Left renal pelvis (tissue), 4 donors: ENCODE measurements at places on chromosomes 2 and 18.

- no peak for DNase-seq
These were observed 76.4 kb downstream of the METTL4 start for GRCh38 chr18:2494921-2495320.

GRCh38 chr2:160097326-160097725 is 34.9 kb upstream of the PLA2R1 start:
- DNase-seq, result no peak

- no peak for DNase-seq
These were observed 11.2 kb downstream of the RND3 start for GRCh38 chr2:150476286-150476685.

GRCh38 chr2:9398881-9399780 is 24.2 kb downstream of the ITGB1BP1 start:
- peak; percentile 42 for DNase-seq

- DNase-seq, result no peak
These were observed 119.6 kb upstream of the EPAS1 start for GRCh38 chr2:46177461-46178089.

DNA sequence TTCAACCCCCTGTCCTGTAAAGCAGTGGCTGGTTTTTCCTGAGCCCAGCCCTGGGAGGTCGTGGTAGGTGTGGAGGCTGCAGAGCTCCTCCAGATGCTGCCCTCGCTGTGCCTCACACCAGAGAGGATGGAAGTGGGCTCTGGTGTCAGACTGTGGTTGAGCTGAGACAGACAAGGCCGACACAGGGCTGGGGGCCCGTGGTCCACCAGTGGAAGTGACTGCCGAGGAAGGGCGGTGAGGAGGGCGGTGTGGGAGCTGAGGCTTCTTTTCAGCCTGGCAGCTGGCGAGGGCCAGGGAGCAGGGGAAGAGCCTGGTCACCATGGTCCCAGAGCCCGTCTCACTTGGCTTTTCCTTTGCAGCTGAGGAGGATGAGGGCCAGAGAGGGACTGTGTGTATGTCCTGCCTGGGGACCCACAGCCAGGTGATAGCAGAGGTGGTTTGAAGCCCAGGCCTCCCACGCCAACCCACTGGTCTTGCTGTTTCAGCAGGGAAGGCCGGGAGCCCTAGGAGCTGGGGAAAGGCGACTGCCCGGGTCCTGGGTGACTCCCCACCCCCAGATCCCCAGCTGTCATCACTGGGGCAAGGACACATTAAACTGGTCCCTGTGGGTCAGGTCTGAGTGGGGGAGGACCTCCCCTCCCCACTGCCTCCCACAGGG is 8.5 kb downstream of the SFTPB start:
- no peak for DNase-seq

- DNase-seq, result no peak
These were observed 79.9 kb downstream of the CTAGE1 start for GRCh38 chr18:22337833-22338232.

GRCh38 chr18:13868501-13869271 is 44.7 kb downstream of the MC5R start:
- no peak for DNase-seq

DNA sequence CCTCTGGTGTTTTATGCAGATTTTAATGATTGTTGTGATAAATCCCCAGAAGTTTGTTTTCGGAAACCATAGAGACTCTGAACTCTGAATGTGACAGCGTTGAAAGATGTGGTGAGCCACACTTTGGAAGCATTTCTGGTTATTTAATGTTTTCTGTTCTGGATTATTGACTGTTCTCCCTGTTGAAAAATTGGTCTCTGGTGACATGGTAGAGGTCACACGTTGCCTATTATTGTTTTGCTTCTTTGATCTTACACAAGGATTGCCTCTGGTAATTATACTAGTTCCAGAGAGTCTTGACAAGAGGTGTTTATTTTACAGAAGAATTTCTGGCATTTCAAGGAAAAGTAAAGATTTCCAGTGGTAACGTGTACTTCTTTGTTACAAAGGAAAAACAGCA is 127.1 kb downstream of the GREB1L start:
- DNase-seq, result peak; percentile 12

GRCh38 chr2:52698408-52698807 is 1069.2 kb upstream of the CHAC2 start:
- DNase-seq, result no peak

DNA sequence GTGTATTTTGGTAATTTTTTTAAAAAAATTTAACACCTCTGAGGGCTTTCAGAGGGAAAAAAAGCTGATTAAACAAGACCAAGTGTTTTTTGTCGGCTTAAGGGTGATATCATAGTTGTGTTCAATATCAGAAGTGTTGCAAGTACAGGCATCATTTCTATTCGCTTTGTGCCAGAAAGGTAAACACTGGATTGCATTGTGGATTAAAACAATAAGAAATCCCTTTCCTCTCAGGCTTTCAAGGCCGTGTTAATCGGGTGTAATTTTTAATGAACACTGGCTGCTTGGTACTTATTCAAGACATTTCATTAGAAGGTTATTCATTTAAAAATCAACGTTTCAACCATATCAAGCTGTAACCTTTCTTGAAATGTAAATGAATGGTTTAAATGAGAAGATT is 18.3 kb downstream of the FIGN start:
- no peak for DNase-seq

GRCh38 chr18:67132919-67133318 is 383.6 kb downstream of the DSEL start:
- no peak for DNase-seq

- DNase-seq, result no peak
These were observed 6.4 kb upstream of the GEMIN6 start for GRCh38 chr2:38771632-38772031.

GRCh38 chr2:36807223-36807886 is 110.8 kb downstream of the VIT start:
- no peak for DNase-seq

DNA sequence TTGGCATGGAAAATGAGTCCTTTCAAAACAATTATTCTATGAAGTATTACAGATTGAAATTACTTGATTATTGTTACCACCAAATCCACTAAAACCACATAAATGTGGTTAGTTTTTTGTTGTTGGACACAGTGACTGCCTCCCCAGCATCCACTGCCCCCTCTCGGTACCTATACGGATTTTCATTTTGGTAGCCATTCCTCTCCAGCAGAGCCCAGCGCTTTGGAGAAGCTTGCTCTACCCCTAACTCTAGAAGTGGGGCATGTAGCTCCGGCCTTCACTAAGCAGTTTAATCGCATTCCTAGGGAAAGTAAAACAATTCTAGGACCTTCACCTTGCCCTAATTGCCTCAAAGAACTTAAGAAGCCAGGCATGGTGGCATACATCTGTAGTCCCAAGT is 24.2 kb downstream of the OLA1 start:
- no peak for DNase-seq

- DNase-seq, result no peak
These were observed 713.9 kb upstream of the CDH2 start for GRCh38 chr18:28890791-28891190.

GRCh38 chr2:157260533-157261198 is 3.2 kb downstream of the GALNT5 start:
- no peak for DNase-seq

GRCh38 chr18:76859474-76860339 is 37.4 kb downstream of the ZNF236 start:
- no peak for DNase-seq

DNA sequence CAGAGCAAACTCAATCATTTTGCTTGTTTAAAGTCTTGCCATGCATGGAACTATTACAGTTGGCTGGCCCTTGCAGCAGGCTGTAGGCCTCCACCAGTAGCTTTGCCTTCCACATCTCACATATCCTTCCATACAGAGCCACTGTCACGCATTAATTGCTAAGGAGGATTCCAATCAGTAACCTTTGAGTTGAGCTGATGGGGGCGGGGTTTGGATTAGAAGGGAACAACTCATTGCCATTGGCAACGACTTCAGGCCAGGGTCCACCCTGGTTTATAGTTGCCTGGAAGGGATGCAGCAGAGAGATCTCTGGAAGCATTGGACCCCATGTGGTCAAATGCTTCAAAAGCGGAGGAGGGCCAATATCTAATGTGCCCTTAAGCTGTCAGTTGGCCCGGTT is 63.3 kb upstream of the TTC39C start:
- no peak for DNase-seq

GRCh38 chr2:85790499-85791188 is 36.9 kb downstream of the ATOH8 start:
- no peak for DNase-seq

- no peak for DNase-seq
These were observed 46.8 kb downstream of the SH3BP4 start for GRCh38 chr2:234998404-234999211.

DNA sequence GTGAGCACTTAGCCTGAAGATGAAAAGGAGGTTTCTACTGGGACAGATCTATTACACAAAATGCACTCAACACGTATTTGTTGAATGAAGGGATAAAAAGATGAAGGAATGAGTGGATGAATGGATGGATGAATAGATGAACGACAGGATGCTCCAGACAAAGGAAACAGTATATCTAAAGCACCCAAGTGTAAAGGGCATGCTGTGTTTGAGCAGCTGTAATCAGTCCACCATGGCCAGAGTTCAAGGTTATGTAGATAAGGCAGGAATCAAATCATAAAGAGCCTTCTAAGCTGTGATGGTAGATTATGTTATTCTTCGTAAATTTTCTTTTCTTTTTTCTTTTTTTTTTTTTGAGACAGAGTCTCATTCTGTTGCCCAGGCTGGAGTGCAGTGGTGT is 213.8 kb upstream of the FBXO11 start:
- DNase-seq, result no peak

GRCh38 chr2:8573942-8574195 is 108.0 kb upstream of the ID2 start:
- no peak for DNase-seq

DNA sequence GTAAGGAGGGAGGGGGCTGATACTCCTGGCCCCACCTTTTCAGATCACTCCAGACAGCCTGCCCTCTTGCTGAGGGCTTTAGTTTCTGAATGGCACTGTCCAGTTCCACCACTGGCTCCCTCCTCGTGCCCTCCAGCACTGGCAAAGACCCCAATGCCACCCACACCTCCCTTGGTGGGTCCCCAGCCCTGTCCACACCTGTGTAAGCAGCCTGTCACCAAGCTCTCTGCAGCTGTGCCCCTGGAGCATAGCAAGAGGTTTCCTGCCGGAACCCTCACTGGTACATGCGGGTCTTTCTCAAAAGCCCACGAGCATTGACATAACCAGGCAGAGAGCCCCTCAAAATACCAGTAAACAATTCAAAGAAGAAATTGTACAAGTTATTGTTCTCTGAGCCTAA is 17.6 kb upstream of the KIF1A start:
- no peak for DNase-seq

GRCh38 chr18:58962336-58962735 is 97.7 kb downstream of the ZNF532 start:
- no peak for DNase-seq

DNA sequence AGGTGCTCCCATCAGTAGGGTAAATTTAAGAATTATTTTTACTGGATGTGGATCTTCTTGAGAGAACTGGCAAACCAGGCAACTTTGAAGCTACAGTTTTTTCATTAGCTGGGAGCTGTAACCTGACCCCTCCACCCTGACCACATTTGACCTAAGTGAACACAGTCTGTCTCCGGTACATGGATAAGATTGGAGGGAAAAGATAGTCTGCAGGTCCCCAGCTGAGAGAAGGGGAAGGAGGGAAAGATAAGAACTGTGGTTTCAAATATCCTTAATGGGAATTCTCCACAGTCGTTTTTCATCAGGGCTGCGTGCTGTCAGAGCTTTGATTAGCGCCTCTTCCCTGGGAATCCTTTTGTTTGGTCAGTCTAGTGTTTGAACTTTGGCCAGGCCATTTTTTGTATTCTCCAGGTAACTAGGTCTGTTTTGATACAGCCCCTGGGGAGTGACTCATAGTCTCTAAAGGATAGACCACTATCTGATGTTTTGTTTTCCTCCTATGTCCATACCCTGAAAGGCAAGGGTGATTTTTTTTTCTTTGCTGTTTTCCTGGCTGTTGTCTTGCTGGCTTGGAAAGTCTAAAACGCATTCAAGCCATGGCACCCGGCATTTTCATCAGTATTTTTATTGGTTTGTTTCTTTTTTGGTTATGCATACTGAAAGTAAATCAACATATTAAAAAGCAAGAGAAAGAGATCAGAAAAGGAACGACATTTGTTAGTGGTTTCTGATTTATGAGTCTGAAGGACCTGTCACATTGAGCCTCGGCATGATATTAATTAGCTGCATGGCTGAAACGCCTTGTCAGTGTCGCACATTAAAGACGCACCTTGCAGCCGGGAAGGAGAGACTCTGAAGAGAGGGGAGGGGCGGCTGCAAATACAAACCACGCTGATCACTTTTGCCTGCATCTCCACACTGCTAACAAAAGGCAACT is 183.4 kb upstream of the FN1 start:
- DNase-seq, result no peak

DNA sequence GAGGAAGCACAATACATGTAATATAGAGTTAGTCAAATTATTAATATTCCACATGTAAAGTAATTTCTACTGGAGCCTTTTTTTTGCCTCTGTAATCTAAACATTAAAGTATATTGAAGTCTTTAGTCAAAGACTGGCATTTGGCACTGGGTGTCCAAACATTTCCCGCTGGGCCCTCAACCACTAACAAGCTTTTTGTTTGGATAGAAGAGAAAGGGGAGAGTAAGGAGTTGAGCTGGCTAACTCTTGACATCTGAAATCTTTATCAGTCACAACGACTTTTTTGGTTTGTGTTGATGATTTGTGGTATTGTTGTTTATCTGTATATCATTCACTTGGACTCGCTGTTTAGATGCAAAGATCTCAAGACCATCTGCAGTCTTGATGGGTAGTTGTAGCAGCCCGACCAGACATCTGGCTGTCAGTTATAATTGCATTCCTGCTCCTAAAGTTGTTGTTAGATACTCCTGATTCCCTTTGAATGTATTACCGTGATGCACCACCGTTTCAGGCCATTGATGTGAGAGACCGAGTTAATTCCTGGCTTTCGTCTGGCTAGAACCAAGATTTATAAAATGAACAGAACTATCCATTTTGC is 379.6 kb downstream of the MTX2 start:
- DNase-seq, result no peak

GRCh38 chr2:20487392-20488174 is 40.7 kb downstream of the RHOB start:
- DNase-seq, result no peak

DNA sequence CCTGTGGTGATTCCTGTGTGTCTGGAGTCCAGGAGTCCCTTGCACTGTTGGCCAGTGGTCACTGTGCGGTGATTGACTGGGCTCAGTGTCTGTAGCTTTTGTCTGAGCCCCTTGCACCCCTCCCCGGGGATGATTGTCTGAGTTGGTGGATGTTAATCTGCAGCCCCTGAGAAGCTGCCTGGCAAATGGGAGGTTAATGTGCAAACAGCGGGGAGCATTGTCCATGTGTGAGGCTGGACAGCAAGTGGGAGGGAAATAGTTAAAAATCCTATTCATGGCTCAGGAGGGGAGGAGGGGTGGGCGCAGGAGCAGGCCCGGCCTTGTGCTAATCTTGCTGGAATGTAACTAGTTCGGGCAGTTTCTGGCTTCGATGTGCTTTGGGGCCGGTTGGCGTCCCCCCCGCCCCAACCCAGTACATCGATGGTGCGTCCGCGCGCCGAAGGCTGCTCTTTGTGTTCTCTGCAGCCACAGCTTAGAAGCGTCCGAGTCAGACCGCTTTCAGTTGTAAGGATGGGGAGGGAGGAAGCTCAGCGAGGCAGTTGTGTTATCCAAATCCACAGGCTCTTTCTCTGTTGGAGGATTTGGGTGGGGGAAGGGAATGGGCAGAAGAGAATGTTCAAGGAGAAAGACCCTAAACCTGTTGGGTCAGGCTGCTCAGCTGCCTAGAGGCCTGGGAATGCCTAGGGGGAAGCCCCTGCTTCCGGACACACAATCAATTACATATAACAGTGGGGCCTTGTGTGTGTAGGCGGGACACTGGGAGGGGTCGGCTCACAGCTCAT is 71.8 kb downstream of the TGOLN2 start:
- DNase-seq, result peak; percentile 66

GRCh38 chr2:88199912-88200682 is 30.0 kb downstream of the THNSL2 start:
- DNase-seq, result no peak
